CD4-positive, alpha-beta T cell treated with Interferon alpha-2 for 1 hour (primary cell): ENCODE measurements at places on chromosomes 5 and 9.

DNA sequence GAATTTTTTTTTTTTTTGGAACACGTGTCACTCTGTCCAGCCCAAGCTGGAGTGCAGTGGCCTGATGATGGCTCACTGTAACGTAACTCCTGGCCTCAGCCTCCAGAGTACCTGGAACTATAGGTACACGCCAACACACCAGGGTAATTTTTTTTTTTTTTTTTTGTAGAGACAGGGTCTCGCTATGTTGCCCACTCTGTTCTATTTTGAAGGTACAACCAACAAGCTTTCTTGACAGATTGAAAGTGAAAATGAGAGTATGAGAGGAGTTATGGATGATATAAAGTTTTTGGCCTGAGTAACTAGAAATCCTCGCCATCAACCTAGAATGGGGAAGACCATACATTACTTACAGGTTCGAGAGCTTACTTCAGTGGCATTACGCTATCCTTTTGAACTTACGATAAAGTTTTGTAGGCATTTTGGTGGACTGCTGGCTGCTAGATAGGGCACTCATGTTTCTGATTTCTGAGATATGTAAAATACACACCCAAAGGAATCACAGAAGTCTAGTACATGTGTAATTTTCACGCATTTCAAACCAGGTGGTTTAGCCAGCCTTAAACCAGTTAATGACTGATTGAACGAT is 806 bp upstream of the CDC42SE2 start:
- no peak for DNase-seq

GRCh38 chr9:22107202-22108045 is 98.3 kb upstream of the CDKN2B start:
- DNase-seq: no peak

GRCh38 chr5:1104327-1105006 is 7.4 kb downstream of the SLC12A7 start:
- peak; percentile 60 for DNase-seq

DNA sequence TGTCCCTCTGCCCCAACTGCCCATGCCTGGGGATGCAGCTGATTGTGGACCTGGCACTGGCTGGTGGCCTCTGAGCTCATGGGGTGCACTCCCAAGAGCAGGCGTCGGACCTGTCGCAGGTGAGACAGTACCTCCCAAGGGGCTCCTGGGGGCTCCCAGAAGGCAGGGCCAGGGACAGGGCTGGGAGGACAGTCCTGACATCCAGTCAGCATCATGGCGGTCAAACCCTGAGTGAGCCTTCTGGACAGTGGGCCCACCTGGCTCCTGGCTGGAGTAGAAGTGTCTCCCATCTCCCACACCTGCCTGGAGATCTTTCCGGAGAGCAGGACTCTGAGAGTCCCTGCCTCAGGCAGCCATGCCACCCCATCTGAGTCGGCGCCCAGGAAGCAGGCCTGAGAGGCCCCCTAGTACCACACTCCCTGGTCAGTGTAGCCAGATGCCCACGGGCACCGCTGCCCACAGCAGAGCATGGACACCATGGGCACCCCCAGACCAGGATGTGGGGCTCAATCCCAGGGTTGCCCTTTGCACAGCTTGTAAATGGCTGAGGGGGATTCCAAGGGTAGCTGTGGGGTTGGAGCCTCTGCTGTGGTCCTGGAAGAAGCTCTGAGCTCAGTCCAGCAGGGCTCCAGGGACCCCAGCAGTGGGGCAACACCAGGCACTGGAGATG is 6.6 kb downstream of the LCN9 start:
- DNase-seq: no peak

DNA sequence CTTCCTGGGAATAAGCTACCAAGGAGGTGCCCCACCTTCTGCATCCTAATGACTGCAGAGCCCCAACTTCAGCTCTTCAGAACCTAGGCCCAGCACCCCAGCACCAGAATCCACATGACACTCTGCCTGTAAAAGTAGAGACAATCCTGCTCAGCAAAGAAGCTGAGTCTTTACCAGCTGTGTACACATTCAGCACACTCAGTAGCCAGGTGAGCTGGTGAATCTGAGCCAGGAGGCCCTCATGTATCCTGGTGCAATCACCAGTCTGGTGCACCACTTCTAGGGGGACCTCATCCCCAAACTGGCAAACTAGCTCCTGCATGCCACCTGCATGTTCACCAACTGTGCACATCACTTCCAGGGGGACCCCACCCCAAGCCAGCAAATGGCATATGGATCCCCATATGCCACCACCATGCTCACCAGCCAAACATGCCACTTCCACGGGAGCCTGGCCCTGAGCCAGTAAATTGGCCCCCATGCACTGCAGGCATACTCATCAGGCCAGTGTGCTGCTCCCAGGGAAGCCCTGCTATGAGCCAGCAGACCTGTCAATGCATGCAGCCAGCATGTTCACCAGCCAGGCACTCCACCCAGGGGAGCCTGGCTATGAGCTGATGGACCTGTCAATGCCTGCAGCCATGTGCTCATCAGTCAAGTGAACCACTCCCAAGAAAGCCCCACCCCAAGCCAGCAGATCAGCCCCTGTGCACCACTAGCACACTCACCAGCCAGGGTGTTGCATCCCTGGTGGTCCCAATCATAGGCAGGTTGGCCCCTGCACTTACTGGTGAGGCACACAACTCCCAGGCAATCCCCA is 15.6 kb upstream of the BTNL9 start:
- no peak for DNase-seq

DNA sequence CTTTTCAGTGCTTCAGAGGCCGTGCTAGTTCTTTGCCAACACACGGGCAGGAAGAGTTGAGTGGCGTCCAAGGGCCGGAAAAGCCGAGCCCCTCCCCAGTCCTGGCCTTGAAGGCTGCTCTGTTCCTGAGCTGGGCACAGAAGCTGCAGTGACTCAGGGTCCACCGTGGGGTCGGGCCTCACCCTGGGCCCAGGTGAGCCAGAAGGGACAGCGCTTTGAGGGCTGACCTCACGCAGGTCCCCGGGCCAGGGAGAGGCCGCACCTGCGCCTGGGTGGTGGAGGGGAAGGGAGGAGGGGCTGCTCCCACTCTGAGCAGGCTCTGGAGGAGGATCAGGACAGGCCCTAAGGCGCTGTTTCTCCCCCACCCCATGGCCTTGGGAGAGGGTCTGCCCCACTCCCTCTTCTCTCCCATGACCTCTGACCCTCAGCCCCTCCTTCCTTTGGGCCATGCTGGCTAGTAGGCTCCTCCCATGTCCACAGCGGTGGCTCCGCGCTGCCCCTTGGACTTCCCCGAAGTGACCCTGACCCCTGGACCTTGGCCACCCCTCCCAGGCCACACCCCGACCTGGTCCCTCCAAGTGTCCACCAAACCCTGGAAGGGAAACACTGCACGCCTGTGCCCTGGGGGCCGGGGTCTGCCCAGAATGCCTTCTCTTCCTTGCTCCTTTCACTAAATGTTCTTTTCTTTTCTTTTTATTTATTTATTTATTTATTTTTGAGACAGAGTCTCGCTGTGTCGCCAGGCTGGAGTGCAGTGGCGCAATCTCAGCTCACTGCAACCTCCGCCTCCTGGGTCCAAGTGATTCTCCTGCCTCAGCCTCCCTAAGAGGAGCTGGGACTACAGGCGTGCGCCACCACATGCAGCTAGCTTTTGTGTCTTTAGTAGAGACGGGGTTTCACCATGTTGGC is 19.7 kb upstream of the SLC6A19 start:
- no peak for DNase-seq

DNA sequence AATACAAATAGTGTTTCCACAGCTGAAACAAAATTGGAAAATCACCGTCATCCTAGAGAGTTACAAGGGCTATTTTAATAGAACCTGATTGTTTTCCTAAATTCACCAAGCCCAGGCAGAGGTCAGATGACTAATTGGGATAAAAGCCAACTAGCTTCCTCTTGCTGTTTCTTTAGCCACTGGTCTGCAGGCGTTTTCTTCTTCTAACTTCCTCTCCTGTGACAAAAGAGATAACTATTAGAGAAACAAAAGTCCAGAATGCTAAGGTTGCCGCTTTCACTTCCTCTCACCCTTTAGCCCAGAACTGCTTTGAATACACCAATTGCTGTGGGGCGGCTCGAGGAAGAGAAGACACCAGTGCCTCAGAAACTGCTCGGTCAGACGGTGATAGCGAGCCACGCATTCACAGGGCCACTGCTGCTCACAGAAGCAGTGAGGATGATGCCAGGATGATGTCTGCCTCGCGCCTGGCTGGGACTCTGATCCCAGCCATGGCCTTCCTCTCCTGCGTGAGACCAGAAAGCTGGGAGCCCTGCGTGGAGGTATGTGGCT is at the start of gene TLR4:
TSS of gene TLR4 (plus strand) at position 380 of the 552 bp plus-strand sequence. CDS start at position 450, 70 bp downstream.
- DNase-seq: peak; percentile 64

GRCh38 chr5:35859101-35859661 is 2.5 kb downstream of the IL7R start:
- peak; percentile 59 for DNase-seq

GRCh38 chr9:38274800-38275199 is 117.7 kb upstream of the ALDH1B1 start:
- no peak for DNase-seq

GRCh38 chr5:54988817-54989216 is 3.4 kb upstream of the ESM1 start:
- DNase-seq: peak; percentile 22

GRCh38 chr5:178555005-178555404 is 35.2 kb downstream of the COL23A1 start:
- DNase-seq: no peak

GRCh38 chr5:177222269-177222668 is 81.2 kb downstream of the RAB24 start:
- no peak for DNase-seq

DNA sequence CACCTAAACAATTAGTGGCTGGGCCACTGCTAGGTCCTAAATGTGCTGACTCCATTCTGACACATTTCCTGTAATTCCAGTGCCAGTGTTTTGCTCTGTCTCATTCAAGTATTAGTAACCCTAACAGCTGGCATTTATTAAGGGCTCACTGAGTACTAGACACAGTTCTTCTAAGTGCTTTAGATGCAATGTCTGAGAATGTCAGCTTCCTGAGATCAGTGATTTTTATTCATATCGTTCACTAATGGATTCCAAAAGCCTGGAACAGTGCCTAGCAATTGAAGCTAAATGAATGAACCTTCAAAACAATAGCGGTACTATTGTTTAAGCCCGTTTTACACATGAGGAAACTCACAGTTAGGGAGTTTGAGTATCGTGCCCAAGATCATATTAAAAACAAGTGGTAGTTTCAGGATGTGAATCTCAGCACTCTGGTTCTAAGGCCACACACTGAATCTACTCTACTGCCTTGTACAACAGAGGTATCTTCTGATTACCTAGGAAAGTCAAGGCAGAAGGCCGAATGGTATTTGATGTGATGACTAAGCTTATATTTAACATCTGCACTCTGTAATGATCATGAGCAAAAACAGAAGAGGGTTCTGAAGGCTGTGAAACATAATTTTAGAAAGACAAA is 304.0 kb downstream of the PJA2 start:
- no peak for DNase-seq

DNA sequence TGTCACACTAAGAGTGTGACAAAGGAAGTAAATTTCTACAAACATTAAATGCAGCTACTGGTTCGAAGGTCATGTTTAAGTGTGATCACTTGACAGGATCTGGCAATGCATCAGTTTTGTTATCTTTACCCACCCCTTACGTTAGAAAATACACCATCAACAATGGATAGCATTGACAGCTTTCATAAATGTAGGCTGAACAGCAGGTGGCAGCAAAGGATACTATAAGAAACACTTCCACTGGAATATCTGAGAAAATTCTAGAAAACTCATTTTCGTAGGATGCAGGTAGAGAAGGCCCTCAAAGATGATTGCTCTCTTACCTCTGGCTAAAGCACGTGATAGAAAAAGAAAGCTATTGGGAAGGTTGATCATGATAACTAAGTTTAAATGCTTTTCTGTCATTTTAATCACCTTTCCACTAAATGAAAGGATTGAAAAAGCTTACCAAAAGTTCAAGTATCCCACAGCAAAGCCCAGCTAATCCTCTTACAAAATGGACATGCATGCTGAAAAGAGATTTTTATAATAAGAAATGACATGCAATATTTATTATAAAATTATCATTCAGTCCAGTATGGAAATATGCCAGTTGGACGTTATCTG is 292.5 kb downstream of the PARP8 start:
- DNase-seq: no peak

- no peak for DNase-seq
Observed at GRCh38 chr5:158765407-158765806, 334.3 kb downstream of the EBF1 start.

DNA sequence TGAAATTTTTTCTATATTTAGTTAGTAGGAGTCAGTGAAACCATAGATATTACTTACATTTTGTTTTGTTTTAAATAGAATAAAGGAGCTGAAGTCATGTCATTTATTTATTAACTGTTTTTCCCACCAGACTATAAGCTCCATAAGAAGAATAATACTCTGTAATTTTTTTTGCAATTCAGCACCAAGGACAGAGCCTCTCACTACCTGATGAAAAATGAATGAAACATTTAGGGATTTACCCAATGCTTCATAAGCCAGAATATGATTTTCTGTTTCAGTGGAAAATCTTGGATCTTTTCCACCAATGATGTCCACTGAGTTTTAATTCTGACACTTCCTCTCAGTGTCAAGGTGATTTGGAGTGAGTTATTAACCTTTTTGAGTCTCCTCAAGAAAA is 624.9 kb upstream of the GRAMD2B start:
- no peak for DNase-seq

DNA sequence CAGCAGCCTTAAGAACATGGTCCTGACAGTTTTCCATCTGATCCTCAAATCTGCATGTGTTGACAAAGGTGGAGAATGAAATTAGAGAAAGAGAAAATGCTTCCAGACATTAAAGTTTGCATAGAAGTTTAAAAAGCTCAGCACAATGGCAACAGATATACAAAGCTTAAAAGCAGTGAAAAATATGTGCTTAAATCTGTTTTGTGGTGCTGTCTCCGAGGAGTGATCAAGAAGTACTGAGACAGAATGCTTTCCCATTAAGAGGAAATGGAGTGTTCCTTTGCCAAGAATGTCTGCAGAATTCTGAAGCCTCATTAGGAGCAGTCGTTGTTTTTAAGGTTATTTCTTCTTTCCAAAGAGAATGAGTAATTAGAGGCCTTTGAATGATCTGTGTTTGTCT is 131.4 kb downstream of the MCTP1 start:
- no peak for DNase-seq

DNA sequence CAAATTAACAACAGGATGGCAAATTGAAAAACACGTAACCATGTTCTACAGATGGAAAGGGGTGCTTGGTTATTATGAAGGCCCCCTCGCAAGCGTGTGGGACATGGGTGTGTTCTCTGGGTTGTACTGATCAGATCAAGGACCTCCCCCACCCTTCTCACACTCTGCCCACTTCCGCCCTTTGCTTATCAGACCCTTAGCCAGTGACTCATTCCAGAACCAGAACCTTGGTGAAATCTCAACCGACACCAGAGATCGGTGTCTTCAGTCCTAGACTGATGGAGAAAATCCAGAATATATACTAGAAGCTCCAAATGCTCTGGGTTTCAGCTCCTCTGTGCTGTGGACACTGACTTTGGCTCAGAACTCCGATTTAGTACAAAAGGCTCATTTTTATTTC is 64.9 kb downstream of the PTTG1 start:
- peak; percentile 34 for DNase-seq

DNA sequence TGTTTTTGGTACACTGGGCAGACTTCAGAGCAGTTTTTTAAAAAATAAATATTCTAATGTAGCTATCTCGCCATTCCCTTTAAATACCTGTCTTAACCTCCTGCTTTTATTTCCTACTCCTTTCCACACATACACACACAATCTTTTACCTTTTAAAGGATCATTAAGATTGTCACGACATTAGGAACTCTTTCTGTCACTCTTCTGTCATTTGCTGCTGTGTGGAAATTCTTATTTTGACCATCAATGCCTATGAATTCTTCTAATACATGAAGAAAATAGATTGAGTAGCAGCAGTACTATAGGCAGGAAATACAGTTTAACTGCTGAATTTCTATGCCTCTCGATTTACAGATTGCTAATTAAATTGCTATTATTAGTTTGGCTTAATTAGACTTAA is 1.8 kb downstream of the PPP1R2B start:
- DNase-seq: no peak
